ENCODE measurements at places on chromosomes 16 and 17.

GRCh38 chr16:82631701-82632685 lies 5.2 kb downstream of the CDH13 start:
- DNase-seq: no peak

GRCh38 chr16:27485126-27485525 lies 64.6 kb downstream of the GTF3C1 start:
- no peak for DNase-seq

DNA sequence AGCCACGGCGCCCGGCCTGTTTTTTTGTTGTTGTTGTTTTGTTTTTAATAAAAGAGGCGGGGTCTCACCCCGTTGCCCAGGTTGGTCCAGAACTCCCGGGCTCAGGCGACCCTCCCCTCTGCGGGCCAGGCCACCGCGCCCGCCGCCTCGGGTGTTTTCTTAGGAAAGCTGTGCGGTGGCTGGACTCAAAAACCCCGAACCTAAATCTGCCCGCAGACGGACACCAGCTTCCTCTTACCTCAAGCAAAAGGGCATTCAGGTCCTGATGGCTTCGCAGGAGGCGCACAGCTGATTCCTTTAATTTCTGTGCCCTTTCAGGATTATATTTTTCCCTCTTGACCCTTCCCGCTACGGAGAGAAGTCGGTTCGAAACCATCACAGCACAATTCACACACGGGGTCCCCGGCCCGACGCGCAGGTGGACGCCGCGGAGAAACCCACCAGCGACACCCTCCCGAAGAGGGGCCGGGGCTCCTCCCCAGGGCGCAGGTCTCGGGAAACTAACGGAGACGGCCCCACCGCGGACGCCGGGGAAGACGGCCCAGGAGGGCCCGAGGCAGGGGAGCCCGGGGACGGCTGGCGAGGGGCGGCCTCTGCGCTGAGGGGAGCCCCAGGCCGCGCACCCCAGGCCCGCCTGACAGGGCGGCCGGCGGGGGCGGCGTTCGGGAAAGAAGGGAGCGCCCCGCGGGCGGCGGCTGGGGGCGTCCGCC lies 653 bp downstream of the FANCA start:
- DNase-seq: peak; percentile 46

DNA sequence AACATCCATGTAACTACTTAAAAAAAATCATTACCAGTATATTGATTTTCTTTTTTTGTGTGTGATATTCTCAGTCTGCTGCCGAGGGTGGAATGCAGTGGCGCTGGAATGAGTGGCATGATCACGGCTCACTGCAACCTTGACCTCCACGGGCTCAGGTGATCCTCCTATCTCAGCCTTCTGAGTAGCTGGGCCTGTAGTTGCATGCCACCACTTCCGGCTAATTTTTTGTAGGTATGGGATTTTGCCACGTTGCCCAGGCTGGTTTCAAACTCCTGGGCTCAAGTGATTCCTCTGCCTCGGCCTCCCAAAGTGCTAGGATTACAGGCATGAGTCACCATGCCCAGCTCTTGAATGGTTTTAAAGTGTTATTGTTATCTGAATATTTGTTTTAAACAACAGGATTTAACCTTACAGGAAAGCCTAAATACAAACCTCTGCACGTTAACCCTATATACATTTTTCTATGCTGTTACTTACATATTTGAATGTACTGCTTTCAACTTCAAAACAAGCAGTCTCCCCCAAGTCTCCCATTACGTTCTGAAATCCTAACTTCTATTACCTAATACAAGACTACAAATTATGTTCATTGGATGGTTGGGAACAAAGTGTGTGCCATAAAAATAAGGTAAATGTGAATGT lies 61.7 kb downstream of the KPNA2 start:
- no peak for DNase-seq

DNA sequence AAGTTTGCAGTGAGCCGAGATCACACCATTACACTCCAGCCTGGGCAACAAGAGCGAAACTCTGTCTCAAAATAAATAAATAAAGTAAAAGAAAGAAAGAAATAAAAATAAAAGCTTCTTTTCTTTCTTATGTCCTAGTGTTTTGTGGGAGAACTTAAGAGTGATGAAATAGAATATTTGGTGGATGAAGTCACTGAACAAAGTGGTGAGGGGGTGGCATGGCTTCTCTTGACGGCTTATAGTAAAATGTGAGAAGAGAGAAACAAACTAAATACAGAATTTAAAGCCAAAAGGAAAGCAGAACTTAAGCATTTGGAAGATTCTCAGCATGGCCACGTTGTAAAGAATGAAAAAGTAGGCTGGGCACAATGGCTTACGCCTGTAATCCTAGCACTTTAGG lies 15.3 kb downstream of the SGF29 start:
- DNase-seq: no peak

DNA sequence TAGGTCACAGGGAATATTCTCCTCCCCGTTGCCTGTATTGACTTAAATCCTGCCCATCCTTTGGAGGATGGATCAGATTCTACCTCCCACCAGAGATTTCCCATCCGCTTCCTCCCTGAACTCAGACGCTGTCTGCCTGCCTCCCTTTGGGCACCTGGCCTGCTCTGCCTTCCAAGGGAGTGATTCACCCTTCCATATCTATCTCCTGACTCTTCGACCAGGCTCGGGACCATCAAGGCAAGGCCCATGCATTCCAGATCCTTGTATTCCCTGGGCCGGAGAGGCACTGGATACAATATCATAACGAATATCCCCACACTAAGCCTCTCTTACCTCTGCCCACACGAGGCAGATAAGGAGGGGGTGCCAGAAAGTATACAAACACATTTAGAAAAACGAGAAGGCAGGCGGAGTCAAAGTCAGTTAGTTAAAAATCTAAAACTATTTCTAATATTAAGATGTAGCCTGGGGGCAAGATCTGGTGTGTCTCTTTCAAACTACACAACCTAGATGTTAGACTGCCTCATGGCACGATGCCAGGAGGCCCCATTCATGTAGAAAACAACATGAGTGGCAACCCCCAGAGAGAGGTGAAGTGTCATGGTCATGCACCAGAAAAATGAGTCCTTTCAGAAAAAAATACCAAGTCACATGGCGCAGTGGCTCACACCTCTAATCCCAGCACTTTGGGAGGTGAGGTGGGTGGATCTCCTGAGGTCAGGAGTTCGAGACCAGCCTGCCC lies 9.2 kb downstream of the PMP22 start:
- DNase-seq: no peak

DNA sequence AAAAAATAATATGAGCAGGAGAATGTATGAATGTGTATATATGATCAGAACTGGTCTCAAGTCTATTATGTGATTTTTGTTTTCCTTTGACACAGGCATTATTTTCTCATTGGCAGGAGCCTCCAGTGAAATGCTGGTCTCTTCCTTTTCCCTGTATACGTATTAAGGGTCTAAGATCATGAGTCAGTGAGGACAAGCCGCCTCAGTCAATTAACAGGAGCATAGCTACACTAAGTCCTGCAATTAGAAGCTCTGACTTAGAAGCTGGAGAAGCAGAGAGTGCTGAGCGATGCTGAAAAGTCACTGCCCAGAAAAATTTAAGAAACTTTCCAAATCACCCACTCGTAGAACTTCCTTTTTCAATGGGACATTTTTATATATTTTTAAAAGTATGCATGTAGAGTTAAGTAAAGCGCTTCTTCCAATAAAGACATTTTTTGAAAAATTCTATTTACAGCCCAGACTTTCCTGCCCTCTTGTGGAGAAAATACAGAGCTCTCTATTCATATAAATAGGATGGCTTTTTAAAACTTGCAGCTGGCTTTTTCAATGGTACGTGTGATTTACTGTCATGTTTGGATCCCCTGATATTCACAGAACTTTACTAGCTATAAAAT lies 70.2 kb upstream of the PSMD7 start:
- DNase-seq: no peak

GRCh38 chr16:27400751-27401620 lies 988 bp upstream of the IL21R start:
- no peak for DNase-seq

- DNase-seq: no peak
Observed at GRCh38 chr16:47162670-47163420, 19.1 kb upstream of the NETO2 start.

GRCh38 chr17:80908776-80909175 lies 82.9 kb upstream of the CHMP6 start:
- DNase-seq: no peak

- no peak for DNase-seq
Observed at GRCh38 chr16:63363738-63364137, 1327.5 kb upstream of the CDH8 start.

- no peak for DNase-seq
Observed at GRCh38 chr17:32020943-32021614, 13.9 kb downstream of the LRRC37B start.

- no peak for DNase-seq
Observed at GRCh38 chr17:16920628-16921020, 51.3 kb downstream of the TNFRSF13B start.

DNA sequence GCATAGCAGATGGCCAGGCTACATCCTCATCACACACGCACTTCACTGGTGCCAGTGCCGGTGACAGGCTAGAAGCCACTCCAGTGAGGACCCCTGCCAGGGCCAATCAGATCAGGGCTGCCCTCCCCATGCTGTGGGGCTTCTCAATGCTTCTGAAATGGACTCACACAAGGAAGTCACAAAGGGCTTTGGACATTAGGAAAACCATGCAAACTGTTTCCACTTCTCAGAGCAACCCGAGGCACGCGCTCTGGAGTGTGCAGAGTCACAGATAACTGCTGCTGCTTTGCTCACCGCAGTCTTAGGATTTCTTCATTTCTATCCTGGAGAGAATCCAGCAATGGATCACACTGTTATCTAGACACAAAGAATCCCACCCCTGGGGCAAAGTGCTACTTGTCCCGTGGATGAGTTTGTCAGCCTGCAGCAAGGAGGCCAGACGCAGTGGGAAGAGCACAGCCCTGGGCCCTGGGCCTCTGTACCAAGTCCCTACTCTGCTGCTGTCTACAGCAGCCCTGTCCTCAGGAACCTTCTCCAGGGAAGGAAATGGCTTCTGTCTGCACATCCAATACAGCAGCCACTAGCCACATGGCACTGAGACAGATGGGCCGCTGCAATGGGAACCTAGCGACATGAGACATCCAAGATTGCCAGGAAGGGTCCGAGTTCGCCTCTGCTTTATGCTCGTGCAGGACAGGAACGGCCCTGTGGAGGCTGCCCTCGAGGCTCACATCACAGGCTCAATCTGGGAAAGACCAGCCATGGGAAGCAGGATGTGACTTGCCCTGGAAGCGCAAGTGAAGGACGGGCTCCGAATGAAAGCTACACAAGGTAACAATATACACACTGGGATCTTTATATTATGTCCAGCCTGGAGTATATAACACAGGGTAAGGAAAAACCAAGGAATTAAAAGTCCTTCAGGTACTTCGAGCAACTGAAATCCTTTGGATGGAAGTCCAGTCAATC lies 169.3 kb downstream of the ZFHX3 start:
- DNase-seq: no peak

DNA sequence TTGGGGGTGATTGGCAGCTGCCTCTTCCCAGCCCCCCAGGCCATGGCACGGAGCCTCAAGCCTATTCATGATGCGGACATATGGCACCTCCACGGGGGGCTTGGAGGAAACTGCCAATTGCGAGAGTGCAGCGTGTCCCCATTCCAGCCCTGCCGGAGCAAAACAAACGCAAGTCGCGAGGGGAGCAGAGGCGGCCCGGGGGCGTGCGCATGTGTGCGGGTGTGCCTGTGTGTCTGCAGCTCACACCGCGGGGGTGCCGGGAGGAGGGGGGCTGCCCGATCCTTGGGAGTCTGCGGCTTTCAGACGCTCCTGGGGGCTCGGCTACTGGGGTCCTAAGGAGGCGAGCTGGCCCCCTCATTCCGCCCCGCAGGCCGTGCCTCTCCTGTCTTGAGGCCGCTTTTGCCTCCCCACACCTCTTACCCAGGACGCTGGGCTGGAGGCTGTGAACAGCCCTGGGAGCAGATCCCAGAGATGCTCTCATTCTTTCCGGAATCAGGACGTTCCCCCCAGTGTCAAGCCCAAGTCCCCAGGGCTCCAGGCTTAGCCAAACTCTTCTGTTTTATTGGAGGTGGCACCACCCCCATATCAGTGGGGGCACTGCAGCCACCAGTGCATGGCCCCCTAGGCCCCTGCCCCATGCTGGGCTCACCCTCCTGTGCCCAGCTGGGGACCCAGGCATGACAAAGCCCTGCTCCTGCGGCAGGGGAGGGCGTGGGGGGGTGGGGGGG lies 29.1 kb downstream of the ENDOV start:
- DNase-seq: no peak

DNA sequence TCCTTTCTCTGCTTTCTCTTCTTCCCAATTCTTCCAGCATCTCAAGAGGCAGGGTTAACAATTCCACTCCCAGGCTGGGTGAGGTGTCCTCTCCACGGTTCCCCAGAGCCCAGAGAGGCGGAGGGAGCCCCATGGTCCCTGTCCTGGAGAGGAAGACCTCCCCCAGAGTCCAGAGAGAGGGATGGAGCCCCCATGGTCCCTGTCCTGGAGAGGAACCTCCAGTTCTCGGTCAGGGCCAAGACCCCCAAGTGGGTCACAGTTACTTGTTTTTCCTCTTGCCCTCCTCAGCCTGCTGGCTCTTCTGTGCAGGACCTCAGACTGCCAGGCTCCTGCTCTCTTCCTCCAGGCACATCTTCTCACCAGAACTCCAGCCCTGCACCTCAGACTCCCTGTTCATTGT lies 135.2 kb downstream of the RPTOR start:
- DNase-seq: no peak

DNA sequence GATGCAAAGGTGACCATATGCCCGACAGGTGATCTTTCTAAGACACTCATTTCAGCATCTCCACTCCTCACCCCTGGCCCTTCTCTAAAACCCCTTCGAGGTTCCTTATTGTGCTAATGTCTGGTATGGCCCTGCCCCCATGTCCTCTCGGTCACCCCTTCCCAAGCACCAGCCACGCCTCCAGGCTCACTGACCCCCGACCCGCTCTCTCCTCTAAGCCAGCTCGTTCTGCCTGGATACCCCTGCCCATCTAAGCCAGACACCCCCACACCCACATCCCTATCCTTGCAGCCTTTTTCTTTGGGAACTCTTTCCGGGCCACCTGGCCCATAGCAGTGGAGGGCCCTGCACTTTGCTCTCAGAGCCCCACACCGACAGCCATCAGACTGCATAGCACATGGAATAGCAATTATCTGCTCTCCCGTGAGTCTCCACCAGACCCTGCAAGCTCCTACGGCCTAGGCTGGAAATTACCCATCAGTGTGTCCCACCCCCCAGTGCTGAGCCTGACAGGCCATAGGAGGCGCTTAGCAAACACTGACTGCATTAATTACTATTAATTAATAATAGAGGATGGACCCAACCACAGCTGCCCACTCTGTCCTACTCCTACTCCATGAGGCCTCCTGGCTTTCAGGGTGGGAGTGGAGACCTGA lies 176.7 kb downstream of the TMEM132E start:
- DNase-seq: no peak

GRCh38 chr17:41377546-41377945 lies 4.6 kb downstream of the KRT34 start:
- DNase-seq: no peak

DNA sequence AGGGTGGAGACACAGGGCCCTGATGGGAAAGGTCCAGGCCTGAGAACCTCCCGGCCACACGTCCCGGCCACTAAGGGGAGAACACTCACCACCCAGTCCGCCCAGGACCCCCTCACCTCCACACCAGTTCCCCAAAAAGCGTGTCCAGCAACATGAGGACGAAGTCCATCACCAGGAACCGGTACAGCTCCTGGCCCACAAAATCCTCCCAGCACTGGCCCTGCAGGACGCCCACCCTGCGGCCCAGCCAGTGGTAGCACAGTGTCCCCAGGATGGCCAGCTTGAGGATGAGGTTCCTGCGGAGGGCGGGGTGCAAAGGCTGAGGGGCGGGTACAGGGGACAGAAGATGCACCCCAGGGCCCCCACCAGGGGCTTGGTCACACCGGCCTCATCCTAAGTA lies 8.0 kb downstream of the TMC6 start:
- DNase-seq: no peak
